ENCODE measurements at places on chromosomes 7 and 10.

DNA sequence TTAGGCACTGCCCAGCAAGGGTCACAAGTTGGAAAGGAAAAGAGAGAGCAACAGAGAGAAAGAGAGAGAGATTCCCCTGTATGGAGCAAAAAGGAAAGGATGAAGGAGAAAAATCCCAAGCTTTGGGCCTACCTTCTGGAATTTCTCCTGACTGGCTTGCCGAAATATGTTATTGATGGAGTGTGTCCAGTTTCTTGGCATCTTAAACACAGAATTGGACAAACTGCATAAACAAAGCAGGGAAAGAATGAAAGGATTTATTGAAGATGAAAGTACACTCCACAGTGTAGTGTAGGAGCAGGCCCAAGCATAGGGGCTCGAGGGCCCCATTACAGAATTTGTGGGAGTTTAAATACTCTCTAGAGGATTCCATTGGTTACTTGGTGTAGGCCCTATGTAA, 627.8 kb upstream of the CNTNAP2 start:
- DNase-seq = no peak

GRCh38 chr10:16787361-16787791, 29.8 kb downstream of the RSU1 start:
- DNase-seq = no peak

DNA sequence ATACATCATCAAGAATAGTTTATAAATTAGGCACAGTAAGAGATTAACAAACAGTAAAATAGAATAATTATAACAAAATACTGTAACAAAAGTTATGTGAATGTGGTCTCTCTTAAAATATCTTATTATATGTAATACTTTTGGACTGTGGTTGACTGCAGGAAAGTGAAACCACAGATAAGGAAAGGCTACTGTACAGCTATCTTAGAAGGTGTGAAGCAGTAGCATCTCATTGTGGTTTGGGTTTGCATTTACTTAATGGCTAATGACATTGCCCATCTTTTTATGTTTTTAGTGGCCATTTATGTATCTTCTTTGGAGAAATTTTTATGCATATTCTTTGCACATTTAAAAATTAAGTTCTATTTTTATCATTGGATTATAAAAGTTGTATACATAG, 296.4 kb upstream of the MAGI2 start:
- no peak for DNase-seq

DNA sequence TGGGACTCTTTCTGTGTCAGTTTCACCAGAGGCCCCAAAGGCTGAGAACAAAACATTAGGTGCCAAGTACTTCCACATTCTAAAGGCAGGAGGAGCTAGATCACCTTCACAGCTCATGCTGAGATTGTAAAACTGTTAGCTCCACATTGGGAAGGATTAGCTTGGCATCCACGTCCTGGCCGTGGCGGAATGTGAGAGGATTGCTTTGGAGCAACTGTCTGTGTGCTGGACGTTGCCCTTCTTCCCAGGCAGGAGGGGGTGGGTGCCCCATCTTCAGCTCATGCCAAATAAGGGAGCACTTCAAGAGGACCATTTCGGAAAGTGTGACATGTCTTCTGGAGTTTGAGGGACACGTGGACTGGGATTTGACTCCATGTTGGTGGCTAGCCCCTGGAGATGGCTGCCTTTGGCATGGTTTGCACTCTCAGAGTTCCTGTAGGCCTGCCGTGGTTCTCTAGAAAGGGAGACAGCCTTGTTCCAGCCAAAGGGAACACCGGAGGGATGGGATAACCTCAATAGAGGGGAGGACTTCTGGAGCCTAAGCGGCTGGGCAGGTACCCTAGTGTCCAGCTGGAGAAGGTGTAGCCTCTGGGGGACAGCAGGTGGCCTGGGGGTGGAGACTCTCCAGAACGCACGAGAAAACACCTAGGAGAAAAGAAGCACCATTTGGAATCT, 19.9 kb upstream of the FMC1 start:
- DNase-seq = peak; percentile 4

- no peak for DNase-seq
These were observed 15.2 kb upstream of the LAMB4 start for GRCh38 chr7:108145401-108145800.
